BJ (cell line): ENCODE measurements at places on chromosomes 2 and 18.
A peak's percentile ranks its signal among the peaks of the same experiment; 100 is the strongest.

DNA sequence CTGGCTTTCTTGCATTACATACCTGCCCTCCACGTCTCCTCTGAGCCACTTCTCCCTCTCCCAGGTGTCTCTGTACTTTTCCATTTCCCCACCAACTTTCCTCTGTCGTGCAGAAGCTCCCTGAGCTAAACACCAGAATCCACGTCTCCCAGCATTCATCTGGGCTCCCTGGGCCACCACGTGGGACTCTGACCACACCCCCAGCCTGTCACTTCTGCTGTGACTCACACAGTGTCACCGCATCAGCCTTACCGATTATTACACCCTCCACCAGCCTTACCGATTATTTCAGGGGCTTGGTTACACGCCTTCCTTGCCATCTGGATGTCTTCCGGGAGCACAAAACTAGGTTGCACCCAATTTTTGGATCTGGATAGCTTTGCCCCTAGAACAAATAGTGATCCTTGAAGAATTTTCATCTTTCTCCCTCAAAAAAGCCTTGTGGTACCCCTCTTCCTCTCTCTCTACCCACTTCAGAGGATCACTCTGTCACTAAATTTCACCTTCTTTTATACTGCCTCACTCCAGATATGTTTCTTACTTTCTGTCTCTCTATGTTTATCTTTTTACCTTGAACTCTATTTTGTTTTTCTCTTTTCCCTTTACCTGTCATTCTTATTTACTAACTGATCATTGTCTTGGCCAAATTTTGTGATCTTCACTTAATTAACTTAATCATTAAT is 136.9 kb upstream of the CAB39 start:
- DNase-seq, result no peak

- DNase-seq, result no peak
Observed at GRCh38 chr2:33665039-33665438, 65.9 kb upstream of the FAM98A start.

DNA sequence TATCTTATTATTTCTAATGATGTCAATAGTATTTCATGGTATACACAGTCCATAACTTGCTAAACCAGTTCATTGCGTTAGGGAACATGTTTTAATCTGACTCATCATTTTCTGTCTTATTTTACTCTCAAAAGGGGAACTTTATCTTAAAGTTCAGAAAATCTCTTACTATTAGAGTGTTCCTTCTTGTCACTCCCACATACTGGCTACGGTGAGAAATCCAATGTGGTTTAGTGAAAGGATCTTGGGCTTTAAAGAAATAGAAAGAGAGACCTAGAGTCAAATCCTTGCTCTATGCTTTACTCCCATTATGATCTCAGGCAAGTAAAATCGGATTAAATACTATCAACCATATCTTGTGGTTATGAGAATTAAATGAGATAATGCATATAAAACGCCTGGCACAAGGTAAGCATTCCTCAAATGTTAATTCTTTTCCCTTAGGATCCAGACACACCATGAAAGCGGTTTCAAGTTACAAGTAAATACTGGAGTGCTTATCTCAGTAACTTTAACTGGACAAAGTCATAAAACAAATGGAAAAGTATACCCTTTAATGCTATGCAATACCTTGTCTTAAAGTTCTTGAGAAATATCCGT is 576.0 kb downstream of the ARHGAP15 start:
- peak; percentile 11 for DNase-seq

- DNase-seq, result no peak
Observed at GRCh38 chr2:201631041-201631440, 12.3 kb downstream of the TMEM237 start.

- DNase-seq, result no peak
Observed at GRCh38 chr2:205754924-205755321, 72.6 kb downstream of the NRP2 start.

GRCh38 chr2:189454009-189454408 is 12.7 kb downstream of the WDR75 start:
- DNase-seq, result no peak

DNA sequence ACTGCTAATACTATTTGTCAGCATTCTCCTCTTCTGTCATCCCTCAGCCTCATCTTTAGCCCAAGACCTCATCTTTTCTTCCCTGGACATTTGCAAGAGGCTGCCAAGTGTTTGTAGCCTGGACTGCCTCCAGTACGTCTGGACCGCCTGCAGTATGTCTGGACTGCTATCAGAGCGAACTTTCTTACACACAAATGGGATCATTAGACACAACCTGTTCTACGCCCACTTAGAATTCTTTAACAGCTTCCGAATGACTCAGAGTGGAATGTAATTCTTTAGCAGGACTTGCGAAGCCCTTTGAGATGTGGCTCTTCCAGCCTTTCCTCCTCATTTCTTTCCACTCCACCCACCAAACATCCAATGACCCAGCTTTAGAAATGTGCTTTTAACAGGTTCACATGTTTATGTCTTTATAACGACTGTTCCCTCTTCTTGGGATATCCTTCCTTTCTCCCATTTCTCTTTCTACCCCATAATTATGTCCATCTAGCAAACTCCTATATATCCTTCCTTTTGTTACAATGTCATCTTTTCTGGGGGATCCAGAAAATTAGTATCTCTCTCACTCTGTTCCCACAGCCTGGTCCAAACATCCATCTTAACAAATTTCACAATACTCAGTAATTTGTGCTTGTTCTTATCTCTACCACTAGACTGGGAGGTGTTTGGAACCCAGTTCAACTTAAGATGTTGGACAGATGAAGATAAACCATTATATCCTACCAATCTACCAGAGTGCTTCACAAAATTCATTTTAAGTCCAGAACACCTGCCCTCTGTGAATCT is 171.3 kb upstream of the PGAP1 start:
- peak; percentile 54 for DNase-seq

- DNase-seq, result peak; percentile 95
Observed at GRCh38 chr2:85886590-85886989, 2.2 kb downstream of the ST3GAL5 start.
